CD4-positive, alpha-beta T cell treated with Interleukin-12 subunit alpha and Interleukin-12 subunit beta, for 1 hour (primary cell): ENCODE measurements at places on chromosomes 2 and 18.

DNA sequence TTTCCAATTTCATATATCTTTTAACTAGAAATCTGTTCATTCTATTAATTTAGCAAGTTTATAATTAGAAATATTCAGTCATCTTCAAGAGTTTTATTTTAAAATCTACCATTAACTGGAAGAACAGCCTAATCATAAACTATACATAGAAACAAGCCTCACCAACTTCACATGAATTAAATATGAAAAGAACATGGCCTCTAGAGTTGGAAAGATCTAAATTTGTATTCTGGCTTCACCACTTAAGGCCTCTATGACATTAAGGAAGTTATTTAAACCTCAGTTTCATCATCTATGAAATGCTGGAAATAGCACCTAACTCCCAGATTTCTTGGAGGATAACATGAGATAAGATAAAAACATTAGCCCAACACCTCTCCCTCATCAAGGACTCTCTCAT is 51.4 kb upstream of the SCN7A start:
- DNase-seq: no peak

GRCh38 chr2:20365249-20365817 is 14.7 kb upstream of the PUM2 start:
- DNase-seq: no peak

DNA sequence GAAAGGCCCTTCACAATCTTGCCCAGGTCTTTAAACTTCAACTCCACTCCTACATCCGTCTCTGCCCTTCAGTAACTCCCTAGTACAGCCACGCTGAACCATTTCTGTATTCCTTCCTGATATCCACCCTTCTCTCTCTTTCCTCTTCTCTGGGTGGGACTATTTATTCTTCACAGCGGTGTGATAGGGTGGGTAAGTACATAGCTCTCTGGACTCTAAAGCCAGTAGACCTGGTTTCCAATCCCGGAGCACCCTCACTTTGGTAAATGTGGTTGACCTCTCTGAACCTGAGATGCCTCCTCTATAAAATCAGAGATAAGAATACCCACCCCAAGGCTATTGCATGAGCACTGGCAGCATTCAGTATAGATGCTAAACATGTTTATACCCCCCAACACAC is 86.7 kb downstream of the ATL2 start:
- DNase-seq: no peak

DNA sequence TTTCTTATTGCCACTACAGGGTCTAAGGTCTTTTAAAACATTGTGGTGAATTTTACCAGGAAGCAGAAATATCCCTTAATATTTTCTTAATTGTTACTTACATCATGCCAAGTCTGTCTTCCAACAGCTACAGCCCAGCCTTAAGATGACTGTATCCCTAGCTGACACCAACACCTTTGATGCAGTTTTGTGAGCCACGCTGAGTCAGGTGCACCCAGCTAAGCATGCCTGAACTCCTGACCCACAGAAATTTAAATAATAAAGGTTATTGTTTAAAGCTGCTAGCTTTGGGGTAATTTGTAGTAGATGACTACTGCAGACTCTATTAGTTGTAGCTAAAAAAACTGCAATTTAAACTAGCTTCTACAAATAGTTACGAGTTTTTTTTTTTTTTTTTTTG is 1757.9 kb upstream of the LRRTM1 start:
- DNase-seq: no peak

DNA sequence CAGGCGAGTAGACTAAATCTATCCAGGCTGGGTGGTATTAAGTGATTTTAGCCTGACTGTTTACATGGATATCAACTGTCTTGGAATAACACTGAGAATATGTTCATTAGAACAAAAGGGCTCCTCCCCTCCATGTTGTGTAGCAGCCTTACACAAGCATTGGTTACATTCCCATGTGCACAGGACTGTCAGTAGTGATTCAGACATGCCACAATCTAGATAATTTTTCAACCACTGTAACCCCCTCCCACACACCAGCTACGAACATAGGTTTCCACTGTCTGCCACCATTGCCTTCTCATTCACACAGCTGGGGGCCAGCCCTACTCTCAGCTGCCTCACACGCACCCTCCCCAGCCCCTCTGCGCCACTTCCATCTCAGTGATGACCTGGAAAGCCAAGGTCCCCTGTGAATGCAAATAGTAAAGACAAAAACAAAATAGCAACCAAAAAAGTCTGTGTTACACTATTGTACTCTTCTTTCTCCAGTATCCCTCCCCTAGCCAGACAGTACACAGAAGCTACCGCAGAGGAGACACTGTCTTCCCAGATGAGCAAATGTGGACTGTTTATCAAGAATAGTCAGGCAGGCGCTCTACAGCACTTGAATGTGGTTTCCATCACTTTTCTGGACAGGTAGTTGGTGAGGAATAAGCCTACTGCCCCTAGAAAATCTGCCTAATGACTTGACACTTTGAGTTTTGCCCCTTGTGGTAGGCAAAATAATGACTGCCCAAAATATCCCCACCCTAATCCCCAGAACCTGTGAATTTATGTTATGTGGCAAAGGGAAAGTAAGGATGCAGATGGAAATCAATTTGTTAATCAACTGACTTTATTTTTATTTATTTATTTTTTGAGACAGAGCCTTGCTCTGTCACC is 27.9 kb upstream of the TYMS start:
- DNase-seq: no peak

DNA sequence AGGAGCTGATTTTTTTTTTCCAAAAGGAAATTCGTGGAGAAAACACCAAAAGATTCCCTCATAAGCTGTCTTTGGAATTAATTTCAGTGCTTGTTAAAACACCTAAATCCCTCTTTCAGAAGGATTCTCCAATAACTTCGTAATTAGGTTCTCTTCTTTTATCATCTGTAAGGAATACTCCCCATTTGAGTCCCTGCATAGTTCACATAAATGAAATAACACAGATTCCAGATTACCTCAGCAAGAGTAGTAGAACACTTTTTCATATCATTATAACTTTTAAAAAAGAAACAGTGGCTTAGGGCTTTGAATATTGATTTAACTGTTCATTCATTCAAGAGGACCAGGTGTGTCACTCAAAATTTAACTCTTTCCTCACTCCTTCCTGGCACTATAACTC is 55.5 kb downstream of the ARHGAP28 start:
- no peak for DNase-seq

DNA sequence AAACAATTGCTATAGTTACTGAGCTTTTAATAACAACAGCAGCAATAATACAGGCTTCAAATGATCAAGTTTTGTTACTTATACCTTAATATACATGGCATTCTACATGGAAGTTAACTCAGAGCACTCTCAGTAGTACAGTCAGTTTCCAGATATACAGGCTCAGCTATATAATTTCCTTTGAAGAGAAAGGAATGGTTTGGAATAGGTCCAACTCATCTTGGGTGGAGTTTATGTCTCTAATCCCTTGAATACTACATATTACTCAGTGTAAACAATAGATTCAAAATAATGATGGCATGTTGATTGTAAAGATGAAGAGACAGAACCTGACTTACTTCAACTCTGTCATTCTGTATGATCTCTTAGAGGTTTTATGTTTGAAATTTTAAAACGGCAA is 174.9 kb downstream of the EPHA4 start:
- no peak for DNase-seq

DNA sequence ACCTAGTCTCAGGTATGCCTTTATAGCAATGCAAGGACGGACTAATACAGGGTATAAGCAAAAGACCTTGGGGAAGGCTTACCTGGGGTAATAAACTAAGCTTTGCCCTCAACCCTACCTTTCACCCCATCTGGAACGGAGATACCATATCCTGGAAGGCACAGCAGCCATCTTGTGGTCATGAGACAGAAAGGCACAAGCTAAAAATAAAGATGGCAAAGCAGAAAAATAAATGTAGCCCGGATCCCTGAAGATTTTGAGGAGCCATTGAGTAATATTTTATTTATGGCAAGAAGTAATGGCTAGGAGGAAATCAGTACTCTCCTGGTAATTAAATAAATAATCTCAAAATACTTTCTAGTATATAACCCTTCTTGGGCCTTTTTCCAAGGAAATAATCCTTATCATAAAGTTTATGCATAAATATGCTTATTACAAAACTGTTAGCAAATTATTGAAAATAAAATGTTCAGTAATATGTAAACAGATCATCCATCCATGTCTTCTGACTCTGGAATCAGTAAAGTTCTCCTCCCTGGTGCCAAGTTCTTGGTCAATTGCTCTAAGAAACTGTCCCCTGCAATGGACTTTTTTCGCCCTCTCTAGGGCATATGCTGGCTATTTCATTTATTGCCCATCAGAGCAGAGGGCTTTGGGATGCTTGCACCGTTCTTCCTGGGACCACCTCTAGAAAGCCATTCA is 198.7 kb downstream of the SPP2 start:
- no peak for DNase-seq

DNA sequence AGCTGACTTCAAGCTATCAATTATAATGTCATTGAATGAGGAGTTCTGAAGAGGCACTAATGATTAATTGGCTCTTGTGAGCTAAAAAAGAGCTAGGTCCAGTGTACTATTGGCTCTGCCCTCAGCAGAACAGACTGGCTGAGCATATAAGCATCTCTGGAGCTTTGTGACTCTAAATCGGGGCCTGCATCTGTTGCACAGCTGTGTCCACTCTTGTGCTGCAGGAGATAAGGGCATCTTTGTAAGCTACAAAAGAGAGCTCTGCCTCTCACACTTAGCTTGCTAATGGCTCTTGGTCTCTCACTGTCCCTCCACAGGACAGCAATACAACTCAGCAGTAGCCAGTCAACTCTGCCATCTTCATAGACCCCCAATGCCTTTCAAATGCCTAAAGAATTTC is 61.5 kb upstream of the L3MBTL4 start:
- DNase-seq: no peak

GRCh38 chr18:45657357-45658335 is 42.4 kb downstream of the SLC14A2 start:
- DNase-seq: peak; percentile 42

DNA sequence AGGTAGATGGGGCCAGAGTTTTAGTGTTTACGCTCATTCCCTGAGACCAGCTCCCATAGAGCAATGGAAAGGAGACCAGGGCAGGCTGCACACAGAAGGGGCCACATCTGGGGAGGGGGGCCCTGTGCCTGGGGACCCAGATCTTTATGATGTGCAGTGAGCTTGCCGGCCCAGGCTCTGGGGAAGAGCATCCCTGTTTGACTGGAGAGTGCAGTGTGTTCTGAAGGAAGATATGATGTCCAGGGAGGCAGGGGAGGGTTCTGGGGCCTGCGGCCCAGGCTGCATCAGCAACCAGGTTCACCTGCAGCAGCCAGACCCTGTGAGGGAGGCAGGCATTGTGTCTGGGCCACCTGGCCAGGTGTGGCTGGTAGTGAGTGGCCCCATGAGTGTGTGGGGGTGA is 13.8 kb downstream of the TPO start:
- no peak for DNase-seq

DNA sequence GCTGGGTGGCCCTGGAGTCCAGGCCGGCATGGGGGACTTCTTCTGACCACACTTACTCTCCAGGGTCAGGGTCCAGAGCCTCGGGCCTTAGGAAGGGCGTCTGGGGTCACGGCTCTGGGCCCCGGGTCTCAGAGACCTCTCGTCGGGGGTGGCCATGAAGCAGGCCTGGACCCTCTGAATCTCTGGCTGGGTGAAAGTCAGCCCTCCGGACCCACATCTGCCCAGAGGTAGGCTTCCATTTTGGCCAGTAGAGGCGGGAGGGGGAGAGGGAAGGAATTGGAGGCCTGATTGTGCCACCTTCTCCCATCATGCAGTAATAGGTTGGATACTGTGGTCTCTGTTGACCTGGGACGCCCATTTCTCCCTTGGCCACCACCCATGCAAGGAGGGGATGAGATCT is 125.3 kb upstream of the GPC1 start:
- DNase-seq: no peak

DNA sequence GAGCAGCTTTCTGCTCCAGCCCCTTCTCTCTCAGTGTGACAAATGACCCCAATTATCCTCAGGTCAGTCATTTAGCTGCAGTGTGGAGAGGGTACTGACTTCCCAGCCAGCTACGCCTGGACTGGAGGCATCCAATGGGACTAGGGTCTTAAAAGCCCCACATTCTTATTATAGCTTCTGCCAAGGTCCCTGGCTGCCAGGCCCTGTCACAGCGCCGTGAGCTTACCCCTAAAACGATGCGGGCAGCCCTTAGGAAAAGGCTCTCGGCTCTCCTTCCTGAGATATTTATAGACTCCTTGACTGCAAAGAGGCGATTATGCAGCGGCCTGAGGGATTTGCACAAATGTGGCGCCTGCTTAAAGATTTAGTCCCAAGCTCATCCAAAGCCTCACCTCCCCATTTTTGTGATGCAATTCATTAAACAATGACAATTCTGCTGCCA is 69.2 kb upstream of the EDAR start:
- DNase-seq: no peak

- no peak for DNase-seq
These were observed 20.9 kb downstream of the SLC8A1 start for GRCh38 chr2:40430776-40431599.

GRCh38 chr18:59546188-59546587 is 151.0 kb downstream of the CCBE1 start:
- DNase-seq: no peak

DNA sequence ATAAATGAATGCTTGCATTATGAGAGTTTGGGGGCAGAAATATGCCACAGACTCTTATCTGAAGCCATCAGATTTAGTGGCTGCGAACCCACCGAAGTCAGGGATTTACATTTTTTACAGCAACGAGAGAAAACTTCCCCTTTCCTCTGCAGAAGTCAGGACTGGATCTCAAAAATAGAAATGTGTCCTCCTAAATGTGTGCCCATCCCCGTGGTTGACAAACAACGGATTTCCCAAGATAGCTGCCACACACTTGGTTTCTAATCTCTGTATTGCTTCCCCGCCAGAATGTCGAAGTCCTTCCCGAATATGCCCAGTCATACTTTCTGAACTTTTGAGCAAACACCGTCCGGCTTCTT is 879 bp upstream of the ADAM23 start:
- no peak for DNase-seq

GRCh38 chr18:31671951-31672350 is 12.4 kb downstream of the B4GALT6 start:
- no peak for DNase-seq

DNA sequence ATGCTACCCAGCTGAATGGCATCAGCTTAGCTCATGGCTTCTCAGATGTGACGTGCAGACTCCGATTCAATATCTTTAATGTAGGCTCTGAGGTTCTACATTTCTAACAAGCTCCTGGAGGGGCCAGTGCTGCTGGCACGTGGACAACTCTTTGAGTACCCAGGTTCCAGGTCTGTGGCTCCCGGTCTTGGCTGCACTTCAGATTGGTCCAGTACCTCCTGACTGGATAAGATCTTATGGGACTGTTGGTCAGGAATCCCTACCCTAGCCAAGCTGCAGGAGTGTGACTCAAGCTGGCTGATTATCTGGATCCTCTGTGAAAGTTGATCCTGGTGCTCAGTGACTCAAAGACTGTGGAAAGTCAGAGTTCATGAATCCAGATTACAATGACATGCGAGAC is 222.1 kb downstream of the ANKRD30B start:
- DNase-seq: no peak

- no peak for DNase-seq
These were observed 10.7 kb downstream of the COL4A4 start for GRCh38 chr2:227153307-227153706.

GRCh38 chr2:124025171-124025580 is at the start of gene CNTNAP5:
TSS of gene CNTNAP5 (plus strand) at chr2:124025287. CDS start at chr2:124025651, 364 bp downstream.
- DNase-seq: no peak

GRCh38 chr2:106545007-106545406 is 57.8 kb downstream of the CD8B2 start:
- DNase-seq: no peak
